ENCODE measurements at places on chromosomes 3 and 15.

GRCh38 chr3:159439346-159439745, 549.3 kb upstream of the IL12A start:
- DNase-seq = no peak

DNA sequence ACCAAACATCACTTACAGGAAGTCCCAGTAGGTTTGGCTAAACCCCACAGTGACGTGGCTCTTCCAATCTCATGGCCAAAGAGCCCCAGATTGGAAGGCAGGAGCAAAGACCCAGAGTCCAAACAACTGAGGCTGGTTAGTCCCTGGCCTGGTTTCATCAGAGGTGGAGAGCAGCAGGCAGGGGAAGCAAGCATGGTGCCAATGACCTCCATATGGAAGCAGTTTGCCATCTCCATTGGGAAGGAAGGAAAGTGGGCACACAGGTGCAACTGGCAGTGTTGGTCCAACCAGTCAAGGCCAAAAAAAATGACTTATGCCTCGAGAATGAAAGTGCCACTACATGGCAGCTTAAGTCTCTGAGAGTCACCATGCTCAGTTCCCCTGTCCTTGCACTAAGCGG, 175.9 kb downstream of the NTRK3 start:
- no peak for DNase-seq

DNA sequence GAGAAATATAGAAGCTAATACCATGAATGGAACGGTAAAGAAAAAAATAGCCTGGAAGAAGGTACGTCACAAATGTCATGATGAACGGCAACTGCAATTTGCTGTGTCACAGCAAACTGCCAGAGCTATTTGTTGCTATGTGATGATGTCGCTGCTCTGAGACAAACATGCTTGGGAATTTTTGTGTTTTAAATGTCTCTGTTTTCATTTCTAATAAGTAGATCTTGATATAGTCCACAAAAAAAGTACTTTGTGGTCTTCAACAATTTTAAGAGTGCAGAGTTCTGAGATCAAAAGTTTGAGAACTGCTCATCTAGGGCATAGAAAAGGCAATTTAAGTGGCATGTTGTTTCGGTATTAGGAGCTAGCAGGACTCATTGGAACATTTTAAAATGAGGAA, 4.3 kb upstream of the NR1D2 start:
- no peak for DNase-seq

DNA sequence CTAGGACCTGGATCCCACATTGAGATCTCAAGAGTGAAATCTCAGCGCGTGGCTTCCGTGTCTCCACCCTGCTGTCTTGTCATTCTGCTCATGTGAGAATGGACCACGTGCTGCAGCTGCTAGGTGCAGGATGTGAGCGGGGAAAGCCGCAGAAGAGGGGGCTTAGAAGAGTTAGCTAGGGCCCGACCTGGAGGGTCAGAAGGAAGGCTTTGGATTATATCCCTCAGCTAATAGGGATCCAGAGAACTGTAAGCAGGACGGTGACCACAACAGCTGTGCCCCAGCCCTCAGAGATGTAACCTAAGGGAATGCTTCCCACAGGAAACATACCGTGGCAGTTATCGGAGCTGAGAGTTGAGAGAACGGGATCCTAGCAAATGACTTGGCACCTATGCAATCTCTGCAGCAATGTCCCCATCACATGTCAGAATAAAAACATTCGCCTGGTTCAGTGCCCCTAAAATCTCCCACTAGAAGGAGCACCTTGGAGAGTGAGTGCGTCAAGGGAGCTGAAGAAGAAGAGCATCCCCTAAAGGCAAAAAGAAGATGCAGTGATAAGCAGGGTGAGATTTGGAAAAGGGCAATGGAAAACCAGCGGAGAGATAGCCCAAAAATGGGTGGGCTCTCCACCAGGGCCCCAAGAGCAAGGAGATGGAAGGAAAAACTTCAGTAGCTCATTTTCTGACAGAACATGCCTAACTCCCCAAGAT, 76.9 kb upstream of the ST8SIA2 start:
- no peak for DNase-seq

GRCh38 chr3:134371542-134372324, 2.5 kb downstream of the AMOTL2 start:
- no peak for DNase-seq

DNA sequence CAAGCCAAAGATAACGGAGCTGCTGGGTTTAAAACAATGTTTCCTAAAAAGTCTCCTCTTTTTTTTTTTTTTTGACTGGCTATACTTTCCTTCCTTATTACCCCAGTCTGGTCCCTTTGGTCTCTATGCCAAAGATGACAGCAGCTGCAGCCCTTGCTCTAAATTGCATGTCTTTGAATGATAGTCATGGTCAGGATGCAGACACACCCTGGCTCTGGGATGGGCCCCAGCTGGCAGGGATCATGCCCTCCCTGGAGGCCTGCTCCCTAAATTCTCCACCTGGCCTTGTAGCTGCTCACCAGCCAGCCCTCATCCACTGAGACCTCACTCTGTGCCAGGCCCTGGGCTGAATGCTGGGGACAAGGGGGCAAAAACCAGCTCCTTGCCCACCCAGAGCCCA, 95.8 kb downstream of the MESD start:
- no peak for DNase-seq

- DNase-seq = no peak
Measured at GRCh38 chr3:193978486-193978885, 157.5 kb upstream of the HES1 start.

DNA sequence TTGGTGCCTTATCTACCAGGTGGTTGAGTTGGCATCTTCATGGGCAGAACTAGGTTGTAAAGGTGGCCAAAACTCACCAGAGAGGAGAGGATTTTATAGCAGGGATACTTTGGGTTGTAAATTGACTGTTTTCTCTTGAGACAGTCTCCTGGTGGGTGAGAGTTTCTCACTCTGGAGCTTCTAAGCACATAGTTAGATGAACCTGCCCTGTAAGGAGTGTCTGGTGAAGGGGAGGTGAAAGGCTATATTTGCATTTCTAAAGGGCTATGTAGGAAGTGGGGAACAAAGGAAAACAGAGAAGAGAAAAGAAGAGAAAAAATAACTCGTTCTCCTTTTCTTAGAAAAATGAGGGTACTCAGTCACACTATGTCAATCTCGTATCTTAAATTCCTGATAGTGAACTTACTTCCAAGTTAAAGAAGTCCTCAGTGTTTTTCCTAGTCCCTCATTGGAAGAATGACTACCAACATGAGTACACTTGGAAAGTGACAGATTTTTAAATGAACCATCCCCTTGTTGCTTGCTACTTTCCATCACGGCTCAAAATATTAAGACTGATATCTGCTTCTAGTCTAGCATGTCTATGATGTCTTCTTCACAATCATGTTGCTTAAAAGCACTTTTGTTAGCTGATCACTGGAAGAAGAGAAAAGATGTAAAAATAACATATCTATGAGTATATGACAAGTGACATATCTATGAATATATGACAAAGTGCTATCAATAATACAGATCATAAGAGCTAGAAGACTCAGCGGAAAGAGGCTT, 113.8 kb upstream of the P2RY1 start:
- DNase-seq = no peak

DNA sequence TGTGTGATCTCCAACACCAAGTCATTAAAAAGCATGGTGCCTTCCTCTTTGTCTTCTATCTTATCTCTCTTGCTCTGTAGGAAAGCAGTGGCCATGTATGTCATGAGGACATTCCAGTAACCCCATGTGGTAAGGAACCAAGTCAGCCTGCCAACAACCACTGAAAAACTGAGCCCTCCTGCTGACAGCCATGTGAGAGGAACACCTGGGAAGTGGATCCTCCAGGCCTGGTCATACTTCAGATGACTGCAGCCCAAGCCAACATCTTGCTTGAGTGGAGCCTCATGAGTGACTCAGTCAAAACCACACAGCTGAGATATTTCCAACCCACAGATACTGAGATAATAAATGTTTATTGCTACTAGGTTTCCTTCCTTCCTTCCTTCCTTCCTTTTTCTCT, 597.3 kb downstream of the ZIC1 start:
- no peak for DNase-seq
